ENCODE measurements at places on chromosomes 12 and 14.
A peak's percentile ranks its signal among the peaks of the same experiment; 100 is the strongest.

DNA sequence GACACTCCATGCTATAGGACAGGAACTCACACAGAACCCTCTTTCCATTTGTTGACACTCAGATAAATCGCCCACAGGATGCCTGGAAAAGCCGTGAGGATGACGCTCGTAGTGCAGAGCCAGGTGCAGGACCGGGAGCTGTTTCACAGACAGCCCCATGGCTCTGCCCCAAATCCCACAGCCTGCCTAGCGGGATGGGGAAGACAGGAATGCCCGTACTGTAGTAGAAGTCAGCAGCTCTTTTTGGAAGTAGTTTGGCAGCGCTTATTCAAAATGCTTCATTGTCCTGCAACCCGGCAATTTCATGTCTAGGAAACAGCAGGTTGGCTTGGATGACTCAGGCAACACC lies 41.6 kb downstream of the JAG2 start:
- DNase-seq = no peak

DNA sequence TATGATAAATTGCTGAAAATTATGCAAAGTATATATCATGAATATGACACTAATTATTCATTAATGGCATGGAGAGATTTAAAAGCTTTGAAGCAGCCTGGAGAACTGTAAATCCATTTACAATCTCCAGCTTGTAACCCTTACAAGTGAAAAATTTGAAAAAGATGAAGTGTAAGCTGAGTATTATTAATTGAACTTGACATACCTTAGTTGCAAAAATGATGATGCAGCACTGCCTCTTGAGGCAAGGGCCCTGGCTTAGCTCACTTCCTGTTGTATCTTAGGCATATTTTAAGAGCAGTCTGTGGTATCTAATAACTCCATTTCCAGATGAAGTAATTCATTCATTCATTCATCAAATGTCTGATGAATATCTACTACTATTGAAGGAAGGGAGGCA lies 158.6 kb downstream of the ANO4 start:
- DNase-seq = no peak

GRCh38 chr12:55651299-55651683 lies 14.6 kb downstream of the OR10P1 start:
- DNase-seq = no peak

DNA sequence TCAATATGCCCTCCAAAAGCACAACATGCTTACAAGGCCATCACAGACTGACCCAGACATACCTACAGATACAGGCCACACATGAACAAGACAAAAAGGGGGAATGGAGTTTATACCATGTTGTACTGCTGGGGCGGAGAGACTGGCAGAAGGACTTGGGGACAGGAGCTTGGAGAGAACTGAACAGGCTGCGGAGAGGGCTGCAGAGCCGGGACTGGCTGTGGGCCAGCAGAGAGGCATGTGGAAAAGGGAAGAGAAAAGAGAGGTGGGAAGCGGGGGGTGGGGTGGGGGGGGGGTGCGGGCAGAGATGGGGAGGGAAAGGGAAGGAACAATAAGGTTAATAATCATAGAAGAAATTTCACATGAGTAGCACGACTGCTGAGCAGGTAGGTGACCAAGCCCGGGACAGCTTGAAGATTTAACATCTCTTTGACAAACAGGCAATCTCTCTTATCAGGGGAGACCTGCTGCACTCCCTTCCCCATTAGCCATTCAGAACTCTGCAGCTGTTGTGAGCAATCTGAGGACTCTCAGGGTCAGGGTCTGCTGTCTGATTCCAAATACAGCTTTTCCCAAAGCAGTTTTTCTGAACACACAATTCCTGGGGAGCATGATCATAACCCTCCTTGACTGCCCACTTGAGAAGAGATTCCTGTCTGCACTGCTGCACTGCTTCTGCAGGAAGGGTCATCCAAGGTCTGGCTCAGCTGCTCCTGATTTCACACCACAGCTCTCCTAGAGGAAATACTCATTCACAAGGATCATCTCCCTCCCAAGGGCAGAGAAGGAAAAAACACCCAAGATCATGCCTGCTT lies 21.6 kb upstream of the STAC3 start:
- DNase-seq = no peak

DNA sequence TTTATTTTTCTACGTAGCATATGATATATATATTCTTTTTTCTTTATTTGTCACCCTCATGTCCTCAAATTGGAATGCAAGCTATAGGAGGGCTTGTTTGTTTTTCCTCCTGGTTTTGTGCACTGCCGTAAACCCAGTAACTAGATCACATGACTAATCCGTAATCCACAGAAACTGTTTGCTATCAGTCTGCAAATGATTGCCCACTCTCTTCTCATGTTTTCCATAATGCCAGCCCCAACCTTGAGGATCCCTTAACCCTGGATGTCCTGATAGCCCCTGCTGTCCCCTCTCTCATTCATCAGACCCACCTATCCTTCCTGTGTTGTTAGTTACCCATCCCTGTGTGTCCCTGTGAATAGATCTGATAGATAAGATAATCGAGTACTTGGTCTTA lies 94.0 kb downstream of the TSPAN9 start:
- DNase-seq = no peak

GRCh38 chr12:121499929-121500793 lies 80.7 kb downstream of the KDM2B start:
- peak; percentile 55 for DNase-seq

- no peak for DNase-seq
Observed at GRCh38 chr14:64915797-64916196, 1.5 kb downstream of the CHURC1 start.

GRCh38 chr12:25404955-25405354 lies 148.1 kb downstream of the LMNTD1 start:
- no peak for DNase-seq

- no peak for DNase-seq
Observed at GRCh38 chr14:72851635-72852034, 42.3 kb downstream of the DPF3 start.

DNA sequence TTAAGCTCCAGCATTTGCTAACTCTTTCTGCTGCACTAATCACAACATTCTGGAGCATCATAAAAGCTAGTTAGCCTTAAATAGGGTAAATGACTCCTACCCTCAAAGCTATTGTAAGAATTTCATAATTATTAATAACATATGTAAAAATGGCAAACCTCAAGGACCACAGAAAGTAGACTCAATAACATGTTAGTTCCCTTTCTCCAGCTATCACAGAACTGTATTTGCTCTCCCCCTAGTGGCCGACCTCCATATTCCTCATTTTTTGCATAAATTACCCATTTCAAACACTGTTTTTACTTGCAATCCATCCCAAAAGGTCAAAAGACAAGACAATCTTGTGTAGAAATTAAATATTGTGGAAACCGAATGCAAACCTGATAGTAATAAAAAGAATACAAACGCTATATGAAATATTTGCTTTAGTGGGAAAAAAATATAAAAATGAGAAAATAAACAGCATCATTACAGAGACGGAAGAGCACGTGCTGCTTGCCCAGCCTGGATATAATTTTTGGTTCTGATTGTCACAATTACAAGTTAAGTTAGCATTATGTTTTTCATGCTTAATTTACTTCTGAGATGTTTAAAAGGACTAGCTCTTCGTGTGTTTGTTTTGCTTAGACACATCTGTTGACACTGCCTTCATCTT lies 97.9 kb downstream of the RERGL start:
- DNase-seq = peak; percentile 21

GRCh38 chr12:29867823-29868222 lies 84.1 kb upstream of the TMTC1 start:
- no peak for DNase-seq

- DNase-seq = no peak
Observed at GRCh38 chr12:98456041-98456440, 59.3 kb upstream of the TMPO start.

- DNase-seq = no peak
Observed at GRCh38 chr14:32603992-32604565, 275.0 kb downstream of the AKAP6 start.

DNA sequence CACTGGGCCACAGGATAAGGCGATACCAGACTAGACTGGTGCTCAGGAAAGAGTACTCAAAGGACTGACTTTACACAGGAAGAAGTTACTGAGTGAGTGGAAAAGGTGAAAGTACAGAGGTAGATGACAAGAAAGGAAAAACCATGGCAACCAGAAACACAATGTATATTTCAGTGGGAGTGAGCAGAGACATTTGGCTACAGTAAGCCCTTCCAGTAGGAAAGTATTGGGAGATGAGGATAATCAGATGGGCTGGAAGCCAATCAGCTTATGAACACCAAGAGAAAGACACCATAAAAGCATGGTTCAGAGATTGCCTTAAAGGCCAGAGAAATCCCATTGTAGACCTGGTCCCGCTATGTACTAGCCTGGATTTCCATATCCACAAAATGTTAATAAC lies 51.6 kb downstream of the TMTC1 start:
- no peak for DNase-seq

DNA sequence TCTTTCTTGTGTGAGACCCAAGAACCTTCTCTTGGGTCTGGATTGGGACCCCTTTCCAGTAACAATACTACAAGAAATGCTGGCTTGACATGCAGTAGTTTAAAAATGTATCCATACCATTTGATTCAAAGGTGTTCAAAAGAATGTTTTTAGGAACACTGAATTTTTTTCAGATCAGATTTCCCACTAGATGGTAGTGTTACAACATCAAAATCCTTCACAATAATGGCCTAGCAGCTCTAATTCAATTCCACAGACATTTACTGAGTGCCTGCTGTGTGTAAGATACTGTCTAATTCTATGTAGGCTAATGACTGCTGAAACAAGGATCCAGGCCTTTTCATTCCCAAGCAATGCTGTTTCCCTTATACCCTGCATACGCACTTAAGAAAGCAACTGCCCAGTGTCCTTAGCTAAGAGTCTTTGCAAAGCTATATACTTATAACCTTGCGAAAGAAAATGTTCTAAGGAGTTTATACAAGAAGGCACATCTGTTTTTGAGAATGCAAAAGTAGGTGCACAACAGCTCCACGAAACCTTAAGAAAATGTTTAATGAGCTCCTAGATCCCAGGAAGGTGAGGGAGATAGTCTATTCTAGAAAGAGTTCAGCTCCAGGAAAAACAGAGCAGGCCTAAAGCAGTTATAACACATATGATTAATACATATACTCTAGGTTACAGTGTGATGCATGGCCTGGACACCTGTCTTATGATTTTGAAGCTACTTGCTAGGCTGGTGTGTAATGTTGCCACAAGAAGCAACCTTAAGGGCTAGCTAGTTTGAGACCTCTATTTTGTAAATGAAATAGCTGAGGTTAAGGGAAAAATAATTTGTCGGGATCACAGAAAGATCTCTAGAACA lies 50.9 kb upstream of the PKP2 start:
- peak; percentile 13 for DNase-seq

DNA sequence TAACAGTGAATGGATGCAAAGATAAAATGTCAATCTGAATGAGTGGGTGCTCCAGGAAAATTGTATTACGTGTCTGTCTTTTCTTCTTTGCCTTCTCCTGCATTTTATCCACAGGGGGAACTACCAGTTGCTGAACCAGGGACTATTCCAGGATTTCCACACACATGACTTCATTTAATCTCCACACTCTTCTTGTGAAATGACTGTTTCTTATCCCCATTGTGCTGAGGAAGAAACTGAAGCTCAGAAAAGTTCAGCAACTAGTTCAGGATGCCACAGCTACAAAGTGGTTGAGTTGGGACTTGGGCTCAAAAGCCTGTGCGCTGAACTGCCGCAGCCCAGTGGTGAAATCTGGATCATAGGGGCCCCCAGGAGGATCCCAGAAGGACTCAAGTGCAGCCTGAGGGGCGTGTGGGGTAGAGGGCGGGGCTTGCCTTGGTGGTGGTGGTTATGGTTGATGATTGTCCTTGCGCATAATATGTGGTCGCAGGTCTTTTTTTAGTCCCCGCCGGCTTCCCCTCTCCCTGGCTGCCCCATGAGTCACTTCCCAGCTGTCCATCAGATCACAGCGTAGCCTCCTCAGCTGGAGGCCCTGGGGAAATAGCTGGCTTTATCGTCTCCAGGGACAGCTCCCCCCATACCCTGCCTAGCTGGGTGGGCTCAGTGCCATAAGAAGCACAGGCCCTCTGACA lies 235.2 kb upstream of the CRY1 start:
- DNase-seq = peak; percentile 95

DNA sequence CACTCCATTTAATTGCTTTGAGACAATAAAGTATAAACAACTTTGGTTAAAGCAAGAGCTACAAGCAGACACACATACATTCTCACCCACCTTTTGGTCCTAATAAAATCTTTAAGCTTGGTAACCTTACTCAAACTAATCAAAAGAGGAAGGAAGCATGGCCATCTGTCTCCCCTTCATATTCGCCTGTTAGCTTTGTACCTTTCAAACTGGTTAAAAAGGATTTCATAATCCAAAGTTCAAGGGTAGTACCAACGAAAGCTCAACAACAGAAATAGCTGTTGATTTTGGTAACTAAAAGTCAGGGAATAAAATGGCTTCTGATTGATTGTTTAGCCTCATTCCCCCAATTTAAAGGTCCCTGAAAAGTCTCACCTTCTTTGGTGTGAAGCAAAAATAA lies 456.9 kb downstream of the BCAT1 start:
- DNase-seq = no peak

DNA sequence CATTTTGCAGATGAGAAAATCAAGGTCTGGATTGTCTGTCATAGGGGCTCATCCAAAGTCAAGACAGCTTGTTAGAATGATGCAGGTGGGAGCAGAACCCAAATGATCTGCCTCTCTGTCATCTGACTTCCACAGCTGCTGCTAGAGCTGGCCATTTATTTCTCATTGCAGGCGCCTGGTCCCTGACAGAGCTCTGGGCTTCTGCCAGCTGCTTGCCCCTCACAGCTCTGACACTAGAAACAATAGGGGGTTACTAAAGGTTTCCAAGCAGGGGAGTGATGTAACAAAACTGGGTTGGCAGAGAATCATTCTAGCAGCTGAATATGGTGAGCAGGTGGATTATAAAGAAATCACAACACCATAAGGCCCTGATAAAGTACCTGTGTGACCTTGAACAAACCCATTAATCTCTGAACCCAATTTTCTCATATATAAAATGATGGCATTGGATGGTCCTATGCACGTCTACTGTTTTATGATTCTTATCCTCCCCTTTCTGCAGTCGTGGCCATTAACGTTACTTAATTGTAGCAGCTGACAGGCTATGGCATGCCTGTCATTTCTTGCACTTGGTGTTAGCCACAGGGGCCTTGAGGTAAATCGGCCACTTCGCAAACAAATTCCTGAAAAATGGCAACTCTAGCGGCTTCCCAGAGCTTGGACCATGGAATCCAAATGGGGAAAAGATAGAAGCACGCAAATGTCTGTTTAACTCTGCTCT lies 134.6 kb downstream of the RMST start:
- no peak for DNase-seq

DNA sequence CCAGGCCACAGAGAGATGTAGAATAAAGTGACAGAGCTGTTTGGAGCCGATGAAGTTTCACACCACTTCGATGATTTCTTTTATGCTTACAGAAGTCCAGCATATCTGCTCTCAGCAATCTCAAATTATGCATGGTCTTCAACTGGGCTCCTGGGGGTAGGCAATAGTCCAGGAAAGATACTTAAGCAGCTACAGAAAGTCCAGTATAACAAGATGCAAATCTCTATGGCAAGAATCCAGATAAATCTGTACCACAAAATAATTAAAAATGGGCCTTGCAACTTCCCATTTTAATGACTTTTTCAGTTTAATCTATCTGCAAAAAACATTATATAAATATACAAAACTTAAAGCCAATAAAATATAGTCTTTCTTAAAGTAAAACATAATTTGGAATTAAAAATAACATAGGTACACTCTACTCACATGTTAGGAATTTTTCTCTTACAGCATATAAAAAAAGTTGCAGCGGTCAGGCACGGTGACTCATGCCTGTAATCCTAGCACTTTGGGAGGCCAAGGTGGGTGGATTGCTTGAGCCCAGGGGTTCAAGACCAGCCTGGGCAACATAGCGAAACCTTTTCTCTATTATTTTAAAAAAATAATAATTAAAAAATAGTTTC lies 20.5 kb upstream of the RAD51AP1 start:
- peak; percentile 62 for DNase-seq

Measured in RPMI7951 (cell line).